ENCODE measurements at places on chromosomes 1 and 21.

DNA sequence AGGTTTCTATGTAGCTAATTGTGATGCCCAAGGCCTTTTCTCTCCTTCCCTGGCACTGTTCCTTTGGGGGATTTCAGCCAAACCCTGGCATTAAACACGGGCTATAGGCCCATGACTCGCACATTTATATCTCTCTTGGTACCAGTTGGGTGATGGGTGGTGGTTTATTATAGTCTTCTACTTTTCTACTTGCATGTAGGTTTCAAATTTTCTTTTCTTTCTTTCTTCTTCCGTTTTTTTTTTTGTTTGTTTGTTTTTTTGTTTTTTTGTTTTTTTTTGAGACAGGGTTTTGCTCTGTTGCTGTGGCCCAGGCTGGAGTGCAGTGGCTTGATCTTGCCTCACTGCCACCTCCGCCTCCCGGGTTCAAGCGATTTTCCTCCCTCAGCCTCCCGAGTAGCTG lies 1.1 kb downstream of the IL10RB start:
- DNase-seq, result no peak

DNA sequence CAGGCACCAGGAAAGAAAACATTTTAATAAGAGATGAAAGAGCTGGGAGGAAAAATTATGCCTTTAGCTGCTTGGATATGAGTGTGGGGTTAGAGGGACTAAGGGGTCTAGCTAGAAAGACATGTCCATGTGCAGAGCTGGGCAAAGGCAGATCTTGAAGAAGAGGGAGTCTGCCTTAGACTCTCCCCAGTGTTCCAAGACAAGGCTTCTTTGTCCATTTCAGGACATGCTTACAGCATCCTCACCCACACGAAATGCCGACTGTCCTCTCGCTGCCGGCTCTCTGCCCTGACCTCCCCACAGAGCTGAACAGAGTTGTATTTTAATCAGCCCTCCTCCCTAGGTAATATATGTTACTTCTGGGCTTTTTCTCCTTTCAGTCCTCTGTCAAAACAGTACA lies 100.7 kb upstream of the ATP1B1 start:
- no peak for DNase-seq

DNA sequence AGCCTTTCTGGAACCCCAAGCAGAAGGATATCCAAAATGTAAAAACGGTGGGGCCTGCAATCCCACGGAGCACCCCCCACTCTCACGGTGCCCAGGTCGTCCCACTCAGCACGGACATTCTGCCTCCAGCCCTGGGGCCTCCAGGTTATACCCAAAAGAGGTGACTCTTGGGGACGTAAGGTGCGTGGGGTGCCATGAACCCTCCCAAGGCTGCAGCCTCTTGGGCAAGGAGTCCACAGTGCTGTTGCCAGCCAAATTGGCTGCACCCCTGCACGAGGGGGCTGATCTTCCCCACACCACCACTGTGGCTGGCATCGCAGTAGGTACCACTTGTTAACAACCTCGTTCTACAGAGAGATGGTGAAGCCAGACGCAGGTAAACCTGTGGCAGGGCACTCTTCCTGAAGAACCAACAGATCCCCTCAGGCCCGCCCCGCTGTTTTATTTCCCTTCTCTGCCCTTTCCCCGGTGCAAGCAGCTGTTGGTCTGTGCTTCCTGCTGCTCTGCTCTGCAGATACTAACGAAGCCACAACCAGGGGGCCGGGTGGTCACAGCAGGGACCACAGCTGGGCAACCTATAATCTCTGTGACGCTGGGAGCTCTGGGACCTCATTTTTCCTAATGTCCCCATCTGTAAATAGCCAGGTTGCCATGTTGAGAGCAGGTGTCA lies 8.7 kb downstream of the TFF3 start:
- DNase-seq, result no peak

- no peak for DNase-seq
Observed at GRCh38 chr1:234942012-234942332, 186.7 kb downstream of the TOMM20 start.

GRCh38 chr1:182699393-182700350 lies 15.3 kb upstream of the RGS8 start:
- peak; percentile 20 for DNase-seq

- no peak for DNase-seq
Observed at GRCh38 chr1:85058786-85059185, 10.5 kb upstream of the MCOLN3 start.

DNA sequence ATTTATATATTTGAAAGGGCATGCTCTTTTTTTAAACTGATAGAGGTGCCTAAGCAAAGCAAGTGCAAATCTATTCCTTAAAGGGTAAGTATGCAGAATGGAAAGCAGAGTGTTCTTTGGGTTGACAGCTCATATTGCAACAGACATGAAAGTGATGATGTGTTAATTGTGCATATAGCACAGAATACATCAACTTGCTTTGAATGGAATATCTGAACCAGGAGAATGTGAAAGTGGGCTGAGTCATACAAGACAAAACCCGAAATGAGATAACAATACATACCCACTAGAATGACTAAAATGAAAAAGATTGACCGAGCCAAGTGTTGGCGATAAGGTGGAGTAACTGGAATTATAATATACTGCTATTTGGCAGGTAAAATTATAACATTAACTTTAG lies 4.3 kb downstream of the CR1 start:
- DNase-seq, result no peak

DNA sequence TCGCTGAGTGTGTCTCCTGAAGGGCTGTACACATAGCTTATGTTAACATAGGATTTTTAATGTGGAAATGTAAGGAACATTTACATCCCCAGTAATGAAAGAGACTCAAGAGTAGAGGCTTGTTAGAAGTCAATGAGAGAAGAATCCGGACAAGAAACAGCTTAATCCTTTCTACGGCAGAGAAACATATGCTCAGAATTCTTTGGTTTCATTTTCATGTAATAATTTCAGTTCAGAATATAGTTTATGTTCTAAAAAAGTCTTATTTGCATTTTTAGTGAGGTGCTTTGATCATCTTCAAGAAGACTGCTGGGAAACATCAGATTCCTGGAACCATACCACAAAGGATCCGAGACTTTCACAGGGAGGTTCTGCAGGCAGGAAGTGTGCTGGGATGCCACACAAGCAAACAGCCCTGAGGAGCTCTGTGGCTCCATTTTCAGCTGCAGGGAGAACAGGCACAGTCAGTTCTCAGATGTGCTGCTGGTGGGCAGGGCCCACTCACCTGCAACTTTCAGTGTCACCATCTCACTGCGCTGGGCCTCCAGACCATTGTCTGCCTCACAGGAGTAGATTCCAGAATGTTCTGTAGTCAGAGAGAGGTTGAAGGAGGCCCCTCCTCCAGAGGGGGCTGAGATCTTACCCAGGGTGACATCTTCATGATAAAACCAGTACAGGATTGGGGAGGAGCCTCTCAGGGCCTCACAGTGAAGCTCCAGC lies 28.4 kb downstream of the FCRL5 start:
- DNase-seq, result no peak

DNA sequence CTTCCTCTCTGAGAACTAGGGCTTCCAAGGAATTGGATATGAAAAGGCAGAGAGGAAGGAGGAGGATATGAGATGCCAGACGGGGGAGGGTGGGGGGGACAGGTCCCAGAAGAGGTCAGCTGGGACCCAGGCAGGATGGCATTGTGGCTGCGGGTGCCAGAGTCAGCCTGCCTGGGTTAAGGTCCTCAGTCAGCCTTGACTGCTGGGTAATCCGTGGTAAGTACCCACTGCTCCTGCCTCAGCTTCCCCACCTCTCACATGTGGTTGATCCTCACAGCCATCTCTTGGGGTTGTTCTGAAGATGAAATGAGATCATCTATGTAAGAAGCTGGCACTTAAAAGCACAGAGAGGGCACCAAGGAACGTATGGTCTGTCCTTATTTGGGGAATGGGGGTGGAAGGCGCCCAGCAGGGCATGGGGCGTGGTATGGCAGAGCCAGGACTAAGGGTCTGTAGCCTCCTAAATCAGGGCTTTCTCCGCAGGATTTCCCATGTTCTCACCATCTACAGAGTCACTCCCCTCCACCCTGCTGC lies 23.8 kb downstream of the ELF3 start:
- DNase-seq, result no peak

GRCh38 chr1:74522148-74522547 lies 9.7 kb upstream of the LRRC53 start:
- no peak for DNase-seq

- DNase-seq, result no peak
Observed at GRCh38 chr1:228097333-228098081, 5.6 kb downstream of the C1orf35 start.

GRCh38 chr1:45647248-45648021 lies 23.6 kb upstream of the CCDC17 start:
- DNase-seq, result no peak

DNA sequence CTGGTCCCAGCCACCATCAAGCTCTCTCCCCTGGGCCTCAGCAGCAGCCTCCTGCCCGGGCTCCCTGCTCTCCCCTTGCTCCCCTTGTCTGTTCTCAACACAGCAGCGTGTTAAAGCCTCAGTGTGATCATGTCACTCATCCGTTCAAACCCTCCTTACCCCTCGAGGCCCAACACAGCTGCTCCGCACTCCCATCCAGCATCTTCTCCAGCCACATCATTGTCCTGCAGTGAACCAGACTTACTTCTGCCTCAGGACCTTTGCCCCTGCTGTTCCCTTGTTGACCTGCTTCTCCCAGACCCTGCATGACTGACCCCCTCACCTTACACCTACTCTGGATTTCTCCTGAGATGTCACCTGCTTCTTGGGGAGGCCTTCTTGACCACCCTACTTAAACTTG lies 13.3 kb downstream of the CDK18 start:
- no peak for DNase-seq

- DNase-seq, result no peak
Observed at GRCh38 chr1:52532731-52533327, 20.1 kb downstream of the TUT4 start.

- DNase-seq, result no peak
Observed at GRCh38 chr1:68120136-68120791, 69.8 kb upstream of the DIRAS3 start.

- no peak for DNase-seq
Observed at GRCh38 chr1:194056169-194056568, 869.8 kb upstream of the B3GALT2 start.

DNA sequence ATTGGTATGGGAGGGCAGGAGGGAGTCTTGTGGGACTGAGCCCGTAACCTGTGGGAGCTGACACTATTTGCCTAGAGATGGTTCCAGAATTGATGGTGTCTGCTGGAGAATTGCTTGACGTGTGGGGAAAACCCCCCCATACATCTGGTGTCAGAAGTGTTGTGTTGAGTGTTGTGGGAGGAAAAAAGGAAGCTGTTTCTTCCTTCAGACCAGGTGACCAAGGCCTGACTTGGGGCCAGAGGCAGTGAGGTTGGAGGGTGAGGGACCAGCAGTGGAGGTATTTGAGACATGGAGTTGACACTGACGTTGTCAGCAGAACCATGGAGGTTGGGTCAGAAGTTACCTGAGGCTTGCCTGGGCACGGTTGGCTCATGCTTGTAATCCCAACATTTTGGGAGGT lies 8.3 kb downstream of the SHISAL2A start:
- DNase-seq, result no peak

DNA sequence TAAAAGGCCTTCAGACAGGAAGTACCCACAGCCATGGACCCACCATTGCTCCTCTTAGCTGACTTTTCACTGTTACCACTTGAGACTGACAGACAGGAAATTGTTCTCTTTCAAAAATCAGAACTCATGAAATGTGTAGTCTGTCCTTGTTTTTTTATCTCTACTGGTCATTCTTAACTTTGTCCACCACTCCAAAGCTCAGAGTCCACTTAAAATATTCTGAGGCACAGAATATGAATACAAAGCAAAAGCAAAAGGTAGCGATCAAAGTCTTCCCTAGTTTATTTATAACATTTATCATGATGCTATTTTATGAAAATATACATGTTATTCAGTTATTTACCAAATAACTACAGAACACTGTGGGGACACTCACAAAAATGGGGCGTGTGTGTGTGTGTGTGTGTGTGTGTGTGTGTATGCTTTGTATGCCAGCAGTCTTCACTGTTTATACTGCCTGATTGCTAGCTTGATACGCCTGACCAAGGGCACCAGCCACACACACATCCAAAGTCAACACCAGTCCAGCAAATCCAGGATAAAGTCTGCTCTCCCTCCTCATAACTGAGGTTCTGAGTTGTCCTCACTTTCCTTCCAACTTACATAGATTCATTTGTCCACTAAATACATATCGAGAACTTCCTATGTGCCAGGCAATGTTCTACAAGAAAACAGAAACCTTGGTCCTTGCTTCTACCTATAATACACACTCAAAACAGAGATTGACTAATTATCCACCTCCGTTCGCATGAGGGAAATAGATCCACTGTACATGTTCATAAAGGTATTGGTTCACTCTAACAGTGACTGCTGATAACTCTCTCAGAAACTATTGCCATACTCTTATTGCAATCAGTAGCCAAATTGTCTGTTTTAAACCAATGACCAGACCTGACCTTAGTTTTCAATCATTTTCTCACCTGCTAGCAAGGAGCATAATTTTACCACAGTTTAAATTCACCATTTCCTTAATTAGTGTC lies 79.4 kb downstream of the ERICH3 start:
- no peak for DNase-seq

Measured in NCI-H187 treated with DMSO at 0.1 percent for 48 hours (cell line).